NCI-H2171 (cell line): ENCODE measurements at places on chromosomes 1 and 21.

- no peak for DNase-seq
Observed at GRCh38 chr1:29786791-29787732, 550.7 kb downstream of the PTPRU start.

GRCh38 chr1:178774263-178774662 lies 49.2 kb downstream of the RALGPS2 start:
- DNase-seq: peak; percentile 10

GRCh38 chr1:111496398-111496797 lies 7.0 kb downstream of the ADORA3 start:
- no peak for DNase-seq

- DNase-seq: no peak
Observed at GRCh38 chr1:150628766-150629114, 672 bp downstream of the ENSA start.

- DNase-seq: no peak
Observed at GRCh38 chr1:206457408-206458120, 12.7 kb upstream of the IKBKE start.

GRCh38 chr1:107919953-107920352 lies 45.0 kb downstream of the VAV3 start:
- DNase-seq: no peak

DNA sequence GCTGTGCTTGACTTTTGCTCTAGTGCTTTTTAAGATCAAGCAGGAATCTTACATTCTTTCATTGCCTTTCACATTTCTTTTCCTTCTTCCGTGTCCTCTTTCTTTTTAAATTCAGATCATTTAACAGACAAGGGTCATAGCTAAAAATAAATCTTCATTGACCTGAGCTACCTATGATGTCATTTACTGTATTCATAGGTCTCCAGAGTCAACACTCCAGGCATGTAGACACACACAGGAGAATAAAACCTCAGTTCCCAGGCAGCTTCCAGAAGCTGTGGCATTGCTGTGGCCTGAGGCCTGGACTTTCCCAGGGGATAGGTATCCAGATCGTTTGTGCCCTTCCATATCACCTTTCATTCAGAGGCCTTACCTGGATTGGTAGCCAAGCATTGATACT lies 38.5 kb upstream of the ENAH start:
- no peak for DNase-seq

GRCh38 chr1:226691247-226691646 lies 47.8 kb downstream of the ITPKB start:
- no peak for DNase-seq

DNA sequence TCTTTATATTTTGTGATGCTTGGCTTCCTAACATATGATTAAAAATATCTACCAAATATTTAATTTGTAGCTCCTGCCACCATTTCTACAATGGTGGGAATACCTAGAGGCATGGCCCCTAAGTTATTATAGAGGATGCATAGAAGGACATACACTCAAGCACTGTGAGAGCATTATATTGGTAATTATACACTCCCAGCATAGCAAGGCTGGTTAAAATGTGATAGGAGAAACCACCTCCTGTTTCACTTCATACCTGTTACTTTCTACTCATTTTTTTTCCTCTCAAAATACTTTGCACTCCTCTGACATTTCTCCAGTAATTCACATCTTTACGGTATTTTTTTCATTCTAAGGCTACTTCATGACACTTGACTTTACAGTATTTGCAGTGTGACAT lies 92.9 kb downstream of the HS2ST1 start:
- no peak for DNase-seq

DNA sequence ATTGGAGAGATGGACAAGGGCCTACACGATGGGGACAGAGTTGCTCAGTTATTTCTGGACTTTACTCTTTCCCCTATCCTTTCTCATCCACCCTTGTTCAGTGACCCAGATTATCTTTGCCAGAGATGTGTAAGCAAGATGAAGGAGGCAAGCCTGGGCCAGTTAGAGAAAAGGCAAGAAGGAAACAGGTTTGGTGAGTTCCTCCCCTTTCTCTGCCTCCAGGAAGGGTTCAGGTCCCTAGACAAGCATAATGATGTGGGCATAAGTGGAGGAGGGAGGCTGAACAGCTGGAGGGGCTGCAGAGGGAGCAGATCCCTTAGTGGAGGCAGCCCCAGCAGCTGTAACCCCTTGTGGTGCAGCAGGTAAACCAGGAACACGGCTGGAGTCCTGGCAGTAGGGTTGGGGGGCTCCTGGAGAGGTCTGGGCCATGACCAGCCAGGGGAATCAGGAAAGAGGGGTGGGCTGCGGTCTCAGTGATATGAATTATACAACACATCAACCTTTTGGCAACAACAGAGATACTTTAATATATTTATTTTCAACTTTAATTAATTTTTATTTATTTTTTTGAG lies 9.2 kb upstream of the CDC42 start:
- no peak for DNase-seq

GRCh38 chr1:61271412-61271789 lies 189.0 kb downstream of the NFIA start:
- DNase-seq: no peak

GRCh38 chr1:236281198-236281653 lies 532 bp downstream of the ERO1B start:
- peak; percentile 32 for DNase-seq
